Stimulated activated CD4-positive, alpha-beta T cell treated with anti-CD3 and anti-CD28 coated beads, Interleukin-1b, Interleukin-23, amount 100 ng/mL, for 1 hour (primary cell): ENCODE measurements at places on chromosomes 6 and 20.

- no peak for DNase-seq
Observed at GRCh38 chr20:44832724-44833123, 22.4 kb upstream of the RIMS4 start.

- DNase-seq = no peak
Observed at GRCh38 chr20:4626228-4626627, 95.5 kb upstream of the PRND start.

- DNase-seq = no peak
Observed at GRCh38 chr6:71114986-71115385, 158.1 kb upstream of the B3GAT2 start.

DNA sequence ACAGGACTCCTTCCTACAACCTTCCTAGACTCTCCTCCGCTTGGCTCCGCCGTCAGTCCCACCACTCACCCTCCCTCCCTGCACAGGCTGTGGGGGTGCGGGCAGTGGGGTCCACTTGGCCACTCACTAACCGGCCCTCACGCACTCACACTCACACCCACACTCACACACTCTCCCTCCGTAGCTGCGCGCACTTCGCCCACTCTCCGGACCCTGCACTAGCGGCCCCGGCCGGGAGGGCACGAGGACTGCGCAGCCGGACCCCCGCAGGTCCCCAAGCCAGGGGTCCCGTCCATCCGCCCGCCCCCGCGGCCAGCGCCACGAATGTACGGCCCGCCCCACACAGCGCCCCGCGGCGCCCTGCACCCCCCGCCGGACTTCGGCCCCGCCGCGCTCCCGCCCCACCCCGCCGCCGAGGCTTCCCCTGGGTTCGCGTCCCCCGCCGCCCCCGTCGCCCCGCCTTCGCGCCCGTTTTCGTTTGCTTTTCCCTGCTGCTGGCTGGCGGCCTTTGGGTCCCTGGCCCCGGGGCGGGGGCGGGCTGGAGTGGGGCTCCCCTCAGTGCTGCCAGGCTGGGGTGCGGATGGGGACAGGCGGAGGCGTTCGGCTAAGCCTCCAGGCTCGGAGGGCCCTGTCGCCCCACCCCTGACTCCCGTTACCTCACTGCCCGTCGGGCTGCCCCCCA lies 23.0 kb upstream of the SLC22A7 start:
- DNase-seq = peak; percentile 13

DNA sequence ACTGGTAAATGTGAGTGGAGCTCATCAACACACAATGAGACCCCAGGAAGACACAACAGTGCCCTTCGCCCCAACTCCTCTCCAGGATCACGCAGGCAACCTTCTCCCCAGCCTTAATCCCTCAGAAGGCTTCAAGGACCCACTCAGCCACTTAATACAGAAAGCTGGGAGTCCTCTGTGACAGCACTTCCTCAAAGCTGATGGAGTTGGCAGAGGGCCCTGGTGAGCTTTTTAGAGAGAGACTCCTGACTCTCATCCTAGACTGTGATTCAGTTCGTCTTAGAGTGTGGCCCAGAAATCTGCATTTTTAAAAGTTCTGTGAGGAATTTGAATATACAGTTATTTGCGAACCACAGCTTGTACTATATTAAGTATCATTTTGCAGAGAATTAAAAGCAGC lies 187.7 kb downstream of the UST start:
- no peak for DNase-seq

DNA sequence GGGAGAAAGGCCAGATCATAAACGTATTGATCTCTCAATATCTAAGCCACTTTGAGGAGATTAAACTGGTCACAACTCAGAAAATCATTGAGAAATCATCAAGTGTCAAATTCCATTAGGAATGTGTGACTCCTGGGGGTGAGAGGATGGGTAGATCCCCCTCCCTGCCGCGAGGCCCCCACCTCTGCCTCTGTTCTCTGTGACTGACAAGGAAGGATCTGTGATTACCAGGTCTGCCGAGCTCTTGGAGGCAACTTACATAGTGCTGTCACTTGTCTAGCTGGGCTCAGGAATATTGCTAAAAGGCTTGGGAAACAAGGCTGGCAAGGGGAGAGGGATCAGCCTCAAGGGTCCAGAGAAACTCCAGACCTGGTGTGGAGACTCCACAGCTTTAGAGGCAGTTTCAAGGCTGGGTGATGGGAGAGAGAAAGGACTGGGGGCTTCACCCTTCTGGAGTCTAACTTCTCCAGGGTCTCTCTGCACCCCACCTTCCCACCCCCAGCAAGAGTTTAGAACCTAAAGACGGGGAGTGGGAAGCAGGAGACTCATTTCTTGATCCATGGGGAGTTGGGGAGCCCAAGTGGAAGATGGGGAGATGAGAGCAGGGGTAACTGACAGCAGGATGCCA lies 11.6 kb upstream of the ARMC12 start:
- no peak for DNase-seq

- DNase-seq = no peak
Observed at GRCh38 chr6:110270165-110270564, 88.0 kb downstream of the METTL24 start.

DNA sequence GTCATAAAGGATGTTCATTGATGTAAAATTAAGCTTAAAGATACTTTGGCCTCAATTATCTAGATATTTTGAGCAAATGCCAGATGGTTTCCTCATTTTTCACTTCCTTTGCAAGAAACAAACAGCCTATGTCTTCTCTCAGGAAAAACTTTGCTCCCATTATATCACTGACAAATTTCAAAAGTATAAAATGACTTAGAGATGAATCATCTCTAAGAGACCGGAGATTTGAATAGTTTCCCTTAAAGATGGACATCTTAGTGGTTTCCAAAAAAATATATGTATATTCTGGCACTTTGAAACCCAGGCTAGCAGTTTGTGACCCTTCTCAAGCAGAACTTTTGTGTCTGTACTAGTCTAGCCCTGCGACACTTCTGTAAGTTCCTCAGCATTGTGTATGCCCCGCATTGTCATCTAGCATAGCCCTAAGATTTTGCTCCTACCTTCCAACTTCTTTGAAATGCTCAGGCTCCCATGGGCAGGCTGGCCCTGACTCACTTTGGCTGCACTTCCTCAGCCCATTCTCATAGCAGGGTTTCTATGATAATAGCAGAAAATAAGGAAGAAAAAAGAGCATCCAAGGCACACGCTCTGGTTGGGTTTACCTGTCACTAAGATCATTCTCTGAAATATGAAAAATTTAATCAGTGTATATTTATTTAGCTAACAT lies 25.7 kb upstream of the POU3F2 start:
- DNase-seq = no peak

GRCh38 chr6:157814883-157815282 lies 8.2 kb upstream of the SNX9 start:
- no peak for DNase-seq

DNA sequence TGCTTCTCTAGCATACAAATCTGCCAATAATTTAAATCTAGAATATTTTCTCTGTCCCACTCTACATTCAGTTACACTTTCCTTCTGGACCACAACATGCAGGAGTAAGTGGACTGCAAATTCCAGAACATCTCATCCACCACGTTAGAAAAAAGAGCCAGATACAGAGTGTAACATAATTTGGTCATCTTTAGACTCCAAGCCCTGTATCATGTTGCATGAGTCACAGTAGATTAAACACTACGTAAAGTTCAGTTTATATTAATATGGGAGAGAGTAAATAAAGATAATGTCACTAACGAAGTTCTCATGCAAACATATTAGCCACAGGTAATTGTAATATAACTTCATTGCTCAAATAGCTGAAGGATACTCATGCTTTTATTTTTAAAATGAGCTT lies 327.0 kb downstream of the C6orf118 start:
- DNase-seq = no peak

GRCh38 chr6:156886409-156886808 lies 109.2 kb downstream of the ARID1B start:
- no peak for DNase-seq

DNA sequence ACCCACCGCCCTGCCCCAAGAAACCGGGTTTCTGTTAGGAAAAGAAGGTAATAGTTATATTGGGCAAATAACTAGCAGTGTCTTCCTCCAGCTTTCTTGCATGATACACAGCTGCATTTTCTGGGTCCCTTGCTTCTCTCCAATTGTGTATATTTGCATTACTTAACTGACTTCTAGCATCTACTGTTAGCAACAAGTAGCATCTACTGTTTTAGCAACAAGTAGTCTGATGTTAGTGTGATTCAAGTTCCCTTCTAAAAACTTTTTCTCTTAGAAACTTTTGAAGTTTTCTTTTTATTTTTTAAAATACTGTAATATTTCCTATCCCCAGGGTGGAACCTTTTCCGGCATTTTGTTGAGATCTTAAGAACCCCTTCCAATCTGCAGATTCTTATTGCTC lies 221.2 kb downstream of the CLIC5 start:
- DNase-seq = no peak

GRCh38 chr6:108556250-108556649 lies 4.5 kb upstream of the FOXO3 start:
- DNase-seq = no peak

DNA sequence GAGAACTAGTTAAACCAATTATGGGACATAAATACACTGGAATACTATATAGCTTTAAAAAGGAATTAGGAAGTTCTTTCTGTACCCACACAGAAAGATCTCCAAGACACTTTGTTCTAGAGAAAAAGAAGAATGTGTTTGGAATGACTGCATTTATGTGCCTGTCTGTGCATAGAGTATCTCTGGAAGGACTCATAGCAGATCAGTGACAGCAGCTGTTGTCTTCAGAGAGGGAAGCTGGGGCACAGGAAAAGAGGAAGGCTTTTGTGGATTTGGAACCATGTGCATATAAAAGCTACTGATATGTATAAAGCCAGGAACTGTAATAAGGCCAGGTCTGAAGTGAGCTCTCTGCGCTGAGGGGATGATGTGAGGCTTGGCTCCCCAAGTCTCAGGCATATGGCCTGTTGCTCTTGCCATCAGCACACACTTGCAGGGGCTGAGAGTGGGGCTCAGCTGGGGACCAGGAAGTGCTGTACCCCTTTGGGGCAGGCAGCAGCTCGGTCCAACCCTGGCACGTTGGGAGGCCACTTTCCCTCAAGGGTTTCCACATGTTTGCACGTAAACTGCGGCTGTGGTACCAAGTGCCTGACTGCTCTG lies 31.8 kb upstream of the CCDC167 start:
- no peak for DNase-seq

- no peak for DNase-seq
Observed at GRCh38 chr6:85610182-85610895, 16.7 kb upstream of the SNX14 start.

GRCh38 chr6:9405369-9405768 lies 970.0 kb upstream of the SLC35B3 start:
- no peak for DNase-seq
